ENCODE measurements at places on chromosomes 6 and 20.

GRCh38 chr6:40880906-40881305, 158.1 kb downstream of the UNC5CL start:
- no peak for DNase-seq

- no peak for DNase-seq
Measured at GRCh38 chr6:1849691-1850090, 240.0 kb downstream of the FOXC1 start.

- DNase-seq, result no peak
Measured at GRCh38 chr6:11616200-11616611, 78.7 kb downstream of the TMEM170B start.

DNA sequence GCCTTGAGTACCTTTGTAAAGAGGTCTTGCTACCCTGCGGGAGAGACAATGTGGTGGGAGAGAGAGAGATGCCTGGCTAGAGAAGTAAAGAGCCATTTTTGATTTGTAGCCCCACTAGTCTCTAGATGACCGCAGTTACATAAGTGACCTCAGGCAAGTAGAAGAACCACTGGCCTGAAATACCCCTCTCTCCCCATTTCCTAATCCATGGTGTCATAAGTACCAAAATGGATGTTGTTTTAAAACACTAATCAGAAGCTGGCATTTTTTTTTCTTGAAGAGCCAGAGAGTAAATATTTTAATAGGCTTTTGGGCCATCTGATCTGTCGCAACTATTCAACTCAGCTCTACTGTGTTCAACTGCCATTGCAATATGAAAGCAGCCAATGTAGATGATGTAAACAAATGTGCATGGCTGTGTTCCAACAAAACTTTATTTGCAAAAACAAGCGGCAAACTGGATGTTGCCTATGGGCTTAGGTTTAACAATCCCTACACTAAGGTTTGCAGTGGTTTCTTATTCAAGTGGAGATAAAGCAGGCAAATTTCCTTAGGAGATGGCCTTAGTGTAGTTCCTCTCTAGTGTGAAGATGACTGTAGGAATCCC, 36.5 kb downstream of the RARS2 start:
- no peak for DNase-seq

DNA sequence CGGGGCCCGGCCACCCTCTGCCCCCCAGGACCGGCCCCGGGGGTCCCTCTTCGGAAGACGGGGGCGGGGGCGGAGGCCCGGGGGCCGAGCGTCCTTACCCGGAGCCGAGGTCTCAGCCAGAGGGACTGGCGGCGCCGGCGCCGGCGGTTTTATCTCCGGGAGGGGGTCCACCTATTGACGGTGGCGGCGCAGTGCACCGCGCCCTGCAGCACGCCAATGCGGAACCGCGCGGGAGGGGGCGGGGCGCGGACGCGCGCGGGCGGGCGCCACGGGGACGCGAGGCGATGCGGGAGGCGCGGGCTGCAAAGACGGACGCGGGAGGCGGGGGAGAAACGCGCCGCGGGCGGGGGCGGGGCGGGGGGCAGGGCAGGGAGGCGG, at the start of gene EEF1A2:
Gene EEF1A2 (minus strand): TSS at position 124 of the 378 bp plus-strand sequence. CDS start 1,320 bp downstream, outside the sequence.
- DNase-seq, result peak; percentile 29

DNA sequence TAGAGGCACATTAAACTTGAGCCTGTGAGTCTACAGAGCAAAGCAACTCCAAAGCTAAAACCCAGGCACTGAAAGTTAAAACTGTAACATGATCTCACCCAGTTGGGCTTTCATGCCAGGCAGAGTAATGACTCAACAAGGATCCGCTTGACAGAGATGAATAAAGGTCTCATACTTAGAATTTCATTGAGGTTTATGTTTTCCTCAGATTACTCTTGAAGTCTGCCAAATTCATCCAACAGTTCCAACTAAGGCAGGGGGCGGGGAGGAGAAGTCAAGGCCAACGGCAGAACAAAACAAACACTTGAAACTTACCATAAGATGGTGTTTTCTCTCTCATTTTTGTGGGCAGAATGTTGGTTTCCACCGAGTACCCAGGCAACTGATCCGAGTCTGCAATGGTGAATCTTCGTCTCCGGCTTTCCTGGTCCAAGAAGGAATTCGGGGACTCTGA, 54.0 kb upstream of the IPCEF1 start:
- DNase-seq, result no peak

DNA sequence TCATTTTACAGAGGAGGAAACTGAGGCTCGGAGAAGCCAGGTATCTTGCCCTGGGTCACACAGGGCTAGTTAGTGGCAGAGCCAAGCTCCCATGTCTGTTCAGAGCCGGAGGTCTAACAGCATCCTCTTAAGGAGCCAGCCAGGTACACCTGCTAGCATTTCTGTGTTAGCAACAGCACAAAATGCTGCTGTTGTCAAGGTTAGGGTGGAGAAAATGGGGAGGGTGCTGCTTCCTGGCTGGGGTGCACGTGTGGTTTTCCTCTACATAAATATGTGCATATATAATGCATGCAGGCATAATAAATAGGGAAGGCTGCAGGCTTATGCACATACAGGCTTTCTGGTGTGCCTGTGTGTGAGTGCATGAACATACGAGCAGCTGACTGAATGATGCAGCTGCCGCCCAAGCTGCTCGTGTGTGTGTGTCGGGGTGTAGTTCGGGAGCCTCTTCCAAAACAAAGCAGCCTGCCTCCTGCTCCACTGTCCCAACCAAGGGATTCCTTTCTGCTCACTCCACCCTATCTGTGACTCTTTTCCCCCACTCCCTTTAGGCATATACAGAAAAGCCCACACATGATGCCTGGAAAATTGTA, 86.6 kb downstream of the CD40 start:
- DNase-seq, result no peak

DNA sequence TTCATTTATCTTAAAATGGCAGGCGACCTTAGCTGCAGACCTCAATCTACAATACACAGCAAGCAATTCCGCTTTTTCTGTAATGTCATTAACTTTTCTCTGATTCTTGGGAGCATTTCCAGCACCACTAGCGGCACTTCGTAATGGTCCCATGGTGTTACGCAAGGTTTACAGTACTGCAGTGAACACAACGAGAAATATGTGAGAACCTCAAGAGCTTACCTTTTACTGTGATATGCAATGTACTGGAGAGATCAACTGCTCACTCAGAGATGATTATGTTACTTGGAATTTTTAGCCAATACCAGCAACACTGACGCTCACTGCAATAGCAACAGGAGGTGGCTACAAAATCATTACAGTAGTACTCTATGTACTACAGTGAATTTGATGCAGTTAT, 2.8 kb upstream of the CEP43 start:
- no peak for DNase-seq
